ENCODE measurements at places on chromosomes 13 and 19. TPM values are rescaled to one million over a fixed set of nuclear protein-coding genes. Genes with fewer than 3 reads are reported as not detected.
A peak's percentile ranks its signal among the peaks of the same experiment; 100 is the strongest.

GRCh38 chr13:48275507-48275906, 28.0 kb upstream of the RB1 start:
- no peak for DNase-seq

DNA sequence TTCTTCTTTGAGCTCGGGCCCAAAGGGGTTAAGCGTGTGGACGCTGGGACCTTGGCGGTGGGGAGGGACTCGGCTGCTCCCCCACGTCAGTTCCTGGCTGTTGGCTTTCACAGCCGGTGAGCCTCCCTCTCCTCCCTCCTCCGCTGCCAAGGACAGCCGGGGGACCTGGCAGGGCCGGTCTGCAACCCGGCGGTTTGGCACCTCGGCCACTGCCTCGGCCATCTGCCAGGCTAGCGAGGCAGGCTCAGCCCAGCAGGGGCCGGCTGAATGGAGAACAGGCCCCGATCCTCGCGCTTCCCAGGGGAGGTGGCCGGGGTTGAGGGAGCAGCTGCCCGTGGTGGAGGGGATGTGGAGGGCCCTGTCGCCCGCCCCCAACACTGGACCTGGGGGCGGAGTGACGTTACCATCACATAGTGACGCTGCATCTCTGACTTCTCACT, 5.0 kb downstream of the TLE5 start:
- peak; percentile 69 for DNase-seq

DNA sequence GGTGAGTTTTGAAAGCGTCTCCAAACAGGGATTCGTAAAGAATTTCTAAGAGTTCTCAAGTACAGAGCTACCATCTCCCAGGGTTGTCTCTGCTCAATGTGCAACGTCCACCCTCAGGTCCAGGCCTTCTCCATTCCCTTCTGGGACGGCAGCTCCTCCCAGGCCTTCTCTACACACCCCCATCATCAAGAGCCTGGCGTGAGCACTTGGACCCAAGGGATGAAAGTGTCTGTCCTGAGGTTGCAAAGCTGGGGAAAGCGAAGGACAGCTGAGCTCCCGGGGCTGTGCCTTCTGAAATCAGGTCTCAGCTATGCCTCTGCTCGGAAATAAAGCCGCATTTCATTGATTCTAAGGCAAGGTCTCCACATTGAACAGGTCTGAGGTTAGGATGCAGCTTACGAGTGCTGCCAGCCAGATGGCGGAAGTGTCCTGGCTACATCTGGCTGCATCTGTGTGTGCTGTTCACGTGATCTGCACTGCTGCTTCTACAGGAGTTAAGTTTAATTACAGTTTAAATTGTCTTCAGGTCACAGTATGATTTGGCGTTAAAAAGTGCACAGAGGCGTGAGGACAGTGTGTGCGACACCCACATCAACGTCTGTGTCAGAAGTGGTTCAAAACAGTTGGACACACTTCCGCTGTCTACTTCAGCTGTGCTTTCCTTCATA, 27.0 kb upstream of the MIER2 start:
- DNase-seq: no peak

GRCh38 chr19:2089001-2089711, 7.0 kb downstream of the MOB3A start:
- DNase-seq: no peak

GRCh38 chr13:72290962-72291681, 424.1 kb upstream of the DACH1 start:
- no peak for DNase-seq

GRCh38 chr13:60182907-60183306, 19.2 kb upstream of the DIAPH3 start:
- no peak for DNase-seq

GRCh38 chr19:46607448-46607841, 6.3 kb downstream of the CALM3 start:
- peak; percentile 13 for DNase-seq

- no peak for DNase-seq
These were observed 6.2 kb upstream of the SPART start for GRCh38 chr13:36352350-36352749.

DNA sequence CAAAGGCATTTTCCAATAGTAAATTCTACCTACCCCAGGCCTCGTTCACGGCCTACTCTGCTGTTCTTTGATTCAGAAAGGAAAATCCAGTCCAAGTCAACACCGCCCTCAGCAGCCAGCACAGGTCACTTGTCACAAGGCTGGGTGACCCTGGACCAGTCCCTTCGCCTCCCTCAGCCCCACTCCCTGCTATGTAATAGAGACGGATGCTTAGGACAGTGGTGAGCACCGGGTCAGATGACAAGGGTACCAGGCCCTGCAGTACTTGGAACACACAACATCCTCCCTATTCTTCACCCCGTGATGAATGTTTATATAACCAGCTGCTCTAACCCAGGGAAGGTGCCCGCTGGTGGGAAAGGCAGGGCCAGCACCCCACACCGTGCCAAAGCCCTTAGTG, 14.3 kb downstream of the LATS2 start:
- DNase-seq: no peak

DNA sequence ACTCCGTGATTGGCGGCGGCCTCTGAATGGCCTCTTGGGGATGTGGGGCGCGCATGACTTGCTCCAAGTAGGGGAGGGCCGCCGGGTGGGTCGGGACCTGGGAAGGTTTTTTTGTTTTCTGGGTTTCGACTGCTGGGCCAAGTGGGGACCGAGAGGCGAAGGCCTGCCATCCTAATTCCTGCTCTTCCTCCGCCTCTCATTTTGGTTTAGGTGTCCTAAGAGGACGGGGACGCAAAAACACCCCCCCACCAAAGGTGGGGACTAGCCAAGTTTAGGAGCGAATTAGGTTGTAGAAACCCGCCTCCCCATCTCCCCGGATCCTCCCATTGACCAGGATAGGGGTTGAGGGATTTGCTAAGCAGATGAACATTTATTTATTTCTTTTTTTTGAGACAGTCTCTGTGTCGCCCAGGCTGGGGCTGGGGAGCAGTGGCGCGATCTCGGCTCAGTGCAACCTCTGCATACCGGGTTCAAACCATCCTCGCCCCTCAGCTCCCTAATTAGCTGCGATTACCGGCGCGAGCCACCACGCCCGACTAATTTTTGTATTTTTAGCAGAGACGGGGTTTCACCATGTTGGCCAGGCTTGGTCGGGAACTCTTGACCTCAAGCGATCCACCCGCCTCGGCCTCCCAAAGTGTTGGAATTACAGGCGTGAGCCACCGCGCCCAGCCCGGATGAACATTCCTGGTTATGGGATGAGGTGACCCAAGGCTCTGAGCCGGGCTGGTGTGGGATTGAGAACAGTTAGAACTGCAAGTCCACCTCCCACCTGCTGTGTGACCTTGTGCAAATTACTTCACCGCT, 838 bp downstream of the PPP2R1A start:
- DNase-seq: no peak

DNA sequence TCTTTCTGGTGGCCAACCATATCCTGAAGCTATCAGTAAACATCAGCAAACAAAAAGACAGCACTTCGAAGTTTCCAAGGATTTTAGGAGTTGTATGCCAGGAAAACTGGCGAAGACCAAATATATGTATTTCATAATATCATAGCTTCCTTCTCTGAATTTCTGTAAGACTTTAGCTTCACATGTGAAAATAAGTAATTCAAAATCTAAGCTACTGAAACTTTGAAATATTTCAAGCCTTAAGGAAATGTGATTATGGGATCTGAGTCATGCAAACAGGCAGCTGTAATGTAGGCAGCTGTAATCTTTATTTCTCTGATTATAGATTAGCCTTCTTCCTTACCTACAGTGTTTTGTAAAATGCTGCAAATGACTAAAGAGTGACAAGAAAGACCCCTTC, 70.7 kb upstream of the ANKRD10 start:
- DNase-seq: no peak

GRCh38 chr19:51227966-51228365, 3.1 kb downstream of the CD33 start:
- DNase-seq: no peak

- no peak for DNase-seq
These were observed 676.7 kb upstream of the SPRY2 start for GRCh38 chr13:81017513-81018152.

- no peak for DNase-seq
These were observed 16.0 kb upstream of the EMC10 start for GRCh38 chr19:50460161-50460765.

- DNase-seq: no peak
These were observed at the start of gene GIPR for GRCh38 chr19:45667620-45668341. Gene GIPR (plus strand): TSS chr19:45668221. CDS start chr19:45669521, 1,300 bp downstream.

Gene PRTN3
- not detected for total RNA-seq

Gene ZNF575
- not detected for total RNA-seq

Gene TEX101
- total RNA-seq: not detected

Gene LCP1
- 20.9 TPM for total RNA-seq

Gene KL
- 7.0 TPM for total RNA-seq

Data from tibial nerve (tissue), 4 donors.